Bronchial epithelial cell (primary cell): ENCODE measurements at places on chromosomes 4 and X. TPM values are rescaled to one million over a fixed set of nuclear protein-coding genes. Genes with fewer than 3 reads are reported as not detected.
A peak's percentile ranks its signal among the peaks of the same experiment; 100 is the strongest.

HMGB2 gene
- 27.9 and 53.8 TPM in 2 replicates for total RNA-seq

ARMCX4 gene
- 0.79 and 1.8 TPM in 2 replicates for total RNA-seq

PITX2 gene
- 0.26 TPM in 1 of 2 replicates, not detected in the other for total RNA-seq

HMX1 gene
- not detected in 2 replicates for total RNA-seq

CSN1S1 gene
- total RNA-seq, result not detected in 2 replicates

CENPVL1 gene
- total RNA-seq, result not detected in 2 replicates

CSAG3 gene
- not detected in 2 replicates for total RNA-seq

FBXO8 gene
- total RNA-seq, result 31.9 and 32.1 TPM in 2 replicates

KLHL4 gene
- total RNA-seq, result 0.13 and 0.26 TPM in 2 replicates

CDKL2 gene
- 0.90 and 1.3 TPM in 2 replicates for total RNA-seq

MAEA gene
- total RNA-seq, result 44.8 and 46.1 TPM in 2 replicates

HTRA3 gene
- under 0.01 and 0.26 TPM in 2 replicates for total RNA-seq

GYPE gene
- total RNA-seq, result not detected in 2 replicates

ENPEP gene
- not detected in 2 replicates for total RNA-seq

DNA sequence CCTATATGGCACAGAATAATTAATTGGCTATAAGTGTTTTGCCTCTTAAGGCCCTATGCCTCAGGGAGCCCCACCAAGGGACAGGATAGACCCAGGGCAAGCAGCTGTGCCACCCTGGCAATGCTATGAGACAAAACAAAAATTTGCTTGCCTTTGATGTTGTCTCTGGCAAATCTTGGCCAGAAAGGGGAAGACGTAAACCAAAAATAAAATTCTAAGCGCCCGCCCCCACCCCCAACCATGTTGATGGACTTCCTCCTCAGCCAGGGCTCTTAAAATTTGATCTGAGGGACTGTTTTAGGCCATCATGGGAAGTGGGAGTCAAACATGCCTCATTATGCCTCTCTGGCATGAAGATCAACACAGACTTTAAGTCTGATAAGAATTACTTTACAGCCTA, 130.5 kb upstream of the APOOL start:
- DNase-seq, result no peak

DNA sequence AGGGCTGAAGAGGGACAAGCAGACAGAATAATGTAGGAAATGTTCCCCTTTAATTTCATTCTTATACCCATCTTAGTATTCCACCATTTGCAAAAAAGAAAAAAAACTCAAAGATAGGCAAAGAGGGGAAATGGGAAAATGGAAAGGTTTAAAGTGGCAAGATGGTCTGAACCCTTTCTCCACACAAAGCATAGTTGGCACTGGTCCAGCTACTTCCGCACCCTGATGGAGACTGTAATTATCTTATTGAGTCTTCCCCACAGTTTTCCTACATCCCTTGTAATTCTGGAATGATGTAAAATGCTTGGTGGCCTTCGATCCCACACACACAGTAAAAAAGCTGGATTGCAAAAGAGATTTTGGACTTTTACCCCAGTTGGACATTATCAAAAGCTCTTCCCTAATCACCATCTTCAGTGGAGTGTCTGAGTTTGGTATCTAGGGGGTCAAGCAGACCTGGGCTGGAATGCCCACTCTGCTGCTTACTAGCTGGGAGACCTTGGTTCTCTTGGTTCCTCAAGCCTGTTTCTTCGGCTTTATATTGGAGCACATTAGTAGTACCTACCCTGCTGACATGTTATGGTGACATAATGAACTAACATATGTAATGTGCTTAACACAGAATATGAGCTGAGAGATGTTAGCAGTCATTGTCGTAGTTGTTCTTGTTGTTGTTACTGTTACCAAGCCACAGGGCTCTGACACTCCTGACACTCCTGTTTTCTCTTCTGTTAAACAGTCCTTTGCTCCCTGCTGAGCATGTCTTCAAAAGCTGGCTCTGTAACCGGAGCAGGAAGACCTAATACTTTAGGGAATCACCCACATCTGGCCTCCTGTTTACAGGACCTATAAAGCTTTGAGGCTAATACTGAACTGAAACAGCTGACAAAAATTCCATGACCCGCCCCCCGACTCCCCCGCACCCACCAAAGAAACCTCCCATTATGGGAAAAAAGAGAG, 4.7 kb downstream of the SRPX2 start:
- peak; percentile 54 for DNase-seq

GRCh38 chr4:120777459-120777858, 145.1 kb downstream of the PRDM5 start:
- DNase-seq, result no peak

DNA sequence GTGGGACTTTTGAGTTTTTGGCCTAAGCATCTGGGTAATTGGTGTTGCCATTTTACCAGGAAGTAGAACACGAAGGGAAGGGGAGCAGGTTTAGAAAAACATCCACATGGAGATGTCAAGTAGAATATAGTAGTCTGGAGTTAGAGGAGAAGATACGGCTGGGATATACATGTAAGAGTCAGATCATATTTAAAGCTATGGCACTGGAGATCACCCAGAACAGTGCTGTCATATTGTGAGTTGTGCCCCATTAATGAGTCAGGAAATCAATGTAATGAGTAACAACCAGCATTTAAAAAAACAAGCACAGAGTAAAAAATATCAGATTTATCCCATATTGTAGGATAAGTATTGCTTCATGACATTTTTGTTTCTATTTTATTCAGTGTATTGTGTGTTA, 4.2 kb downstream of the GSTCD start:
- peak; percentile 32 for DNase-seq

DNA sequence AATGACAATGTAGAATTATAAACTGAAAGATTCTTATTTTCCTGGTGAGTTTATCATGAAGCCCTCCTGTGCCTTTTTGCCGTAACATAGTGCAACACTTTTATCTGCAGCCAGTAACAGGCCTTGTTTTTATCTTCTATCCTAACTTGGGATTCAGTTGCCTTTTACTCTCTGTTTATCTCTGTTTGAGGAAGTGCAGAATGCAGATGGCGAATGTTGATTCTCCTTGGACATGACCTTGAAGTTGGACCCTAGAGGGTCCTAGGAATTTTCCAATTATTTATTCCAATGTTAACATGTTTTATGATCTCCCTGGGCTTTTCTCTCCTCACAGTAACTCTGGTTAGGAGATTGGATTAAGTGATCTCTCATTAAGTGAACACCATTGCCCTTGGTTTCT, 165.0 kb downstream of the FMR1NB start:
- DNase-seq, result no peak

GRCh38 chrX:64176876-64177275, 28.6 kb downstream of the AMER1 start:
- DNase-seq, result peak; percentile 0

- DNase-seq, result no peak
Observed at GRCh38 chrX:139834879-139835278, 98.0 kb downstream of the ATP11C start.

DNA sequence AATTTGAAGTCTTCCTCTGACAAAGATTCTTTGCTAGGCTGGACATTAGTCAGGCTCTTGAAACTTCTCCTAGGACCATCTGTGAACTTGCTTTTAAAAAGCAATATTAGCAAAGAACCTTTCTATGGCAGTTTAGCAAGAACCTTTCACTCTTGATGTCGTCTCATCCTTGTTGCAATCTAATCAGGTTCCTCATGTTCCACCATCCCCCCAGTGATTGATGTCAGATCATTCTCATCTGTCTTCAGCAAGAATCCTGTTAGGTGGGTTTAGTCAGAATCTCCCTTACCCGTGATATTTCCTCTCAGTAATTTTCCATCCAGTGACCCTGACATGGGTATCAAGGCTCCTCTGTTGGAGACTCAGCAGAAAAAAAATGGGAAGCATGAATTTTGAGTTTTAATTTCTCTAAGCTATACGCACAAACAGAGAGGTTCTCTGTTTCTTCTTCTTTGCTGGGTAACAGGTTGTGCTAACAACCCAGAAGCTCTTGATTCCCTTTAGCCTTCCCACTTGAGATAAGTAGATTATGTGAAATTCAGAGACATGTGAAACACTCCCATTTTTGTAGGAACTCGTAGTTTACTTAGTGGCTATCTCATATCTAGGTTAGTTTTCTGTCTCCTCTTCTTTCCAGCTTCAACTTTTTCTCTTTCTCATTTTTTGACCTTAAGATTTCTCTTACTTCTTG, 507.4 kb downstream of the C4orf33 start:
- no peak for DNase-seq

GRCh38 chr4:168885400-168885799, 124.7 kb downstream of the CBR4 start:
- no peak for DNase-seq

DNA sequence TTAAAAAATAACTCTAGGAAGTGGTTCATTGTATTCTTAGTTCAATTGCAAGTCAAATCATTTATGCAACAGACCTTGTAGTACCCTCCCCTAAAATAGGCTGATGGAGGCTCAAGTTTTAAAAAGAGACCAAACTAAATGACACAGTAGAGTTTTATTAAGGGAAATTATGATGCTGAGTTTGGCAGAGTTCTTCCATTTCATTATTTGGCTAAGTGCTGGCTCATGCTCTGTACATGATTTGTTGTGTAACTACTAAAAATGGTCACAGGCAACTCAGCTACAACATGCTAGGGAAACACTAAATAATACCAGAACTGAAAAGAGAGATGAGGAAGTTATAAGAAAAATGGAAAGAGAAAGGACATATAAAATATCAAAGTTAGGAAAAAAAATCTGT, 96.1 kb upstream of the TFDP3 start:
- DNase-seq, result no peak

- DNase-seq, result peak; percentile 62
Observed at GRCh38 chr4:8594097-8595038, 1.8 kb downstream of the CPZ start.

GRCh38 chr4:139167774-139168444, 9.1 kb downstream of the ELF2 start:
- DNase-seq, result peak; percentile 100

DNA sequence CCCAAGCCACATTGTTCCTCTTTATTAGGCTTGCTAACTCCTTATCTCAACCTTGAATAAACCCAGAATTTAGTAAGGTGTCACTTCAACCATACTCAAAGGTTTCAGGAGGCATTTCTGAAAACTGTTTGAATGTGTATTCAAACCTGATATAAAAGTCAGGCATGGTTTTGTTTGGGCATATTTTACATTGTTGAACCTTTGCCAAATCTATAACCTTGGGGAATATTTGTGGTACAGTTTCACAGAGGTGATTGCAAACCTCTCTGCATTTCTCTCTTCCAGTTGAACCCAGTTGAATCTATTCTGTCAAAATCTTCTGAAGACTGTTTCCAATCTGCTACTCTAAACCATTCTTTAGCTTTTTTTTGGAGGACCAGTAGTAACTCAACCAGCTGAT, 409.0 kb downstream of the TECRL start:
- DNase-seq, result no peak

DNA sequence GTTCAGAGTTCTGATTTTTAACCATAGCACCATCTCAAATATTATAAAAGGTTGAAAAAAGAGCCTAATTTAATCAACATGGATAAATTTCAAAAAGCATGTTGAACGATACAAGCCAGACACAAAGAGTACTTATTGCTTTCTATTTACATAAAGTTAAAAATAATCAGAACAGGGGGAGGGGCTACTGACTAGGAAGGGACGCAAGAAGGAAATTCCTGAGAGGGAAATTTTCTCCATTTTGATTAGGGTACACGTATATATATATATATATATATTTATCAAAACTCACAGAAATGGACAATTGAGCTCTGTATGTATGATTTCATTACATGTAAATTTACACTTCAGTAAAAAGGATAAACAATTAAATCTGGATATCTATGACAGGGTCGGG, 482 bp upstream of the MBTPS2 start:
- DNase-seq, result peak; percentile 13

DNA sequence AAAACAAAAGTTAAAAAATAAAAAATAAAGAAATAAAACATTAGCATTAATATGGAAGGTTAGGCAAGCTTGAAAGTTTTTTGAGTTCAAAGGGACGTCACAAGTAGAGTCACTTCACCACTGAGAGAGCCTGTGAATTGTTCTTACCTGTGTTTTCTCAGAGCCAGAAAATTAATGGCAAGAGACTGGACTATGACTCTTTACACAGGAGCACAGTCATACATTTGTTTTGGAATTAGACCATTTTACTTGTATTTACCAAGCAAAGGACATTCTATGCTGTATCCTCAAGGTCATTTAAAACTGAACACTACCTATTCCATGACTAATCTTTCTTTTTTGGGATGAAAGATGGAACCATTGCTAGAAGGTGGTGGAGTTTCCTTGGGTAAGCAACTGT, 346.1 kb downstream of the FAM47B start:
- no peak for DNase-seq

GRCh38 chr4:39637221-39637585, 1.5 kb downstream of the SMIM14 start:
- no peak for DNase-seq

DNA sequence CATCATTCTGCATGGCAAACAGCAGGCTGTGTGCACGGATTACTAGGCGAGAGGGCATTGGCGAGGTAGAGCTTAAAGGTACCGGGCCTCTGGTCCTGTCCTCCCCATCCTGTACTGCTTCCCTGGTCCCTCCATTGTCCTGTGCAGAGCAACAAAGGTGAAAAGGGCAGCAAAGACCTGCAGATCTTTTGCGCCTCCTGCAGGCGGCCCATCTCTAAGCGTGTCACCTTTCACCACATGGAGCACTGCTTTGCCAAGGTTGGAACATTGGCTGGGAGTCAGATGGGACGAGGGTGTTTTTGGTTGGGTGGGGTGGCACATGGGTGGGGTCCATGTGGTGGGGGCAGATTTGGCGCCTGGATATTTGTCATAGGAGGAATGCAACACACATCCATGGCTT, 64.7 kb upstream of the UXT start:
- no peak for DNase-seq

DNA sequence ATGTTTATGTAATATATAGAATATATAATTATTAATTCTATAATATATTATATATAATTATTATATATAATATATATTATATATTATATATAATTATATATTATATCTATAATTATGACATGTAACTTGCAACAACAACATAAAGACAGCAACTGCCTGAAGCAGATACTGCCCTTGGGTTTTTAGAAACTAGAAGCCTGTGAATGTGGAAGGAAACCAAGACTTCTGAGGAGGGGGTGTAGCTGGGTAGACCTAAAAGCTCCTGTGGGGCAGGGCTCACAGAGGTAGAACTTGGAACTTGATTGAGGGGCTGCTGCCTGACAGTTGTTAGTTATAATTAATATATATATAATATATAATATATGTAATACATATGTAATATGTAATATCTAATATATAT, 167.2 kb upstream of the SLIT2 start:
- DNase-seq, result no peak

DNA sequence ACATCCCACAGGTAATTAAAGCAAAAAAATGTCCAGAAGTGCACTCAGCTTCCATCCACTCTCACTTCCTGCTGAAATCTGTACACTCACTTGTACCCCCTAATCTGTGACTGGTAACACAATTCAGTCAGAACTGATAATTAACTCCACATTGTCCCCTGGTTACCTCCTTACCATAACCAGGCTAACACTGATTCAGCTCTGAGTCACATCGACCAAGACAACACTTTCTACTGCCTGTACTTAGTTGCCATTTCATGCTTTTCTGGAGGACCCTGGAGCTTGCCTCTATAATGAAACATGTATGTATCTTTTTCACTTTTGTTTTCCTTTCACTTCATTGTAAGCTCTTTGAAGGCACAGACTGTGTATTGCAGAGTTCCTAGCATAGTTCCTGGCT, 130.9 kb upstream of the GABRG1 start:
- no peak for DNase-seq
